ENCODE measurements at places on chromosomes 13 and 19.
A peak's percentile ranks its signal among the peaks of the same experiment; 100 is the strongest.

GRCh38 chr13:68984688-68985319 lies 1122.8 kb upstream of the ATXN8OS start:
- DNase-seq, result no peak

GRCh38 chr13:37340901-37341670 lies 235.6 kb upstream of the CSNK1A1L start:
- no peak for DNase-seq

DNA sequence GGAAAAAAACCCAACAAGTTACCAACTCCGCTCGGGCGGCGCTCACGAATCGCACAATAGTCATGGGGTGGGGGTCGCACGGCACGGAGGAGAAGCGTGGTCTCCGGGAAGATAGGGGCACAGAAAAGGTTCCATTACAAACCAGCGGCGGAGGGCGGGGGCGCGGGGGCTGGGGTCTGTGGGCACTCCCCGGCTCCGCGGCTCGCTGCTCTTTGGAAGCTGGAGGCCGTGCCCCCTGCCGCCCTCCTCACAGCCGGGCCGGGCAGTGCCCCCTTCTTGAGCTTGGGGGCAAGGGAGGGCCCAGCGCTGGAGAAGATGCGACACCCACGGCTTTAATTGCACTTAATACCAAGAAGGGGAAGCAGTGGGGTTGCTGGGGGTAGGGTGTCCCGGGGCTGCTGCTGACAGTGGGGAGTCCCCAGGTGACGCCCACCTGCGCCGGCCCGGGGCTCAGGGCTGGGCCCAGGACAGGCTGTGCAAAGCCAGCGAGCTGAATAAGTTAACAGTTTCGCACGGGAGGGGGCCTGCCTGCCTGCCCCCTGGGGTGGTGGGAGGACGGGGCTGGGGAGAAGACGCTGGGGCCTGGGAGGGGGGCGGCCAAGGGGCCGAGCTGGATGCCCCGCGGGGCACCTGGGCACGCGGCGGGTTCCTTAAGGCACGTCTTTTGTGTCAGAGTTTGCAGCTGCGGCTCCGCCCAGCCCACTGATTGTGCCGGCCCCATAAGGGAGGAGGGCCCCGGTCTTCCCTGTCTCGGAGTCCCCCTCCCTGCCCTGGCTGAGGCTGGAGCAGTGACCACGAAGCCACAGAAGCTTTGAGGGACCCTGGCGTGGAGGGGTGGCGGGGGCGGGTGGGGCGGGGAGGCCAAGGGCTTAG lies 9.8 kb downstream of the DCAF15 start:
- DNase-seq, result no peak

DNA sequence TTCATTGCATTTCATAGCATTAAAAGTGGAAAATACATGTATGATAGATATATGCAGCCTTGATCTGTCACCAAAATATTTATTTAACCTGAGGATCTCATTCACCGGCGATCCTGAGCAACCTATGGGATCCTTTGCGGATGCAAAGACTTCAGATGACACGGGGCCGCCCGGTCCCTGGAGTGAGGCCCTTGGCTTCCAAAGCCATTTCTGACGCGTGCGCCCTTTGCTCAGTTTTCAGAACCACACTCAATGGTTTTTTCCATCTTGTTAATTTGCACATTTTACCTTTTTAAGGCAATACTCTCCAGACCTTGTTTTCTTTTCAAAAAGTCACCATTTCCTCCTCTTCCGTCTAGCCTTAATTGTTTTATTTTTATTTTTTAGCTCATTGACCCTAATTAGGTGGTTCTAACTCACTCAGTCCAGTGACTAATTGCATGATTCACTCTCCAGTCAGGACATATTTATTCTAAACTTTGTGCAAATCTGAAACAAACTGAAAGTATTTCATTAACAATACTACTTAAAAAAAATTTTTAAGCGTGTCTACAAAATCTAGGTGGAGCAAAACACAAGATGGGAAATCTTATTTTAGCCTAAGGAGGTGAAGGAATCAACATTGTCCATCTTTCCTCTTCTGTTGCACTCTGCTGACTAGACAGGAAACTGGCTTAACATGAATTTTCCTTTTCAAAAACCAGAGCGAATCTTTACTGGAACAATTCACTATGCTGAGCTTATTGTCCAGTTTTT lies 47.9 kb downstream of the COL4A1 start:
- no peak for DNase-seq

- no peak for DNase-seq
Observed at GRCh38 chr19:35457173-35457572, 9.1 kb downstream of the FFAR2 start.

GRCh38 chr19:15463861-15464371 lies 428 bp downstream of the RASAL3 start:
- peak; percentile 87 for DNase-seq

- DNase-seq, result no peak
Observed at GRCh38 chr19:13162724-13163608, 12.8 kb downstream of the IER2 start.

DNA sequence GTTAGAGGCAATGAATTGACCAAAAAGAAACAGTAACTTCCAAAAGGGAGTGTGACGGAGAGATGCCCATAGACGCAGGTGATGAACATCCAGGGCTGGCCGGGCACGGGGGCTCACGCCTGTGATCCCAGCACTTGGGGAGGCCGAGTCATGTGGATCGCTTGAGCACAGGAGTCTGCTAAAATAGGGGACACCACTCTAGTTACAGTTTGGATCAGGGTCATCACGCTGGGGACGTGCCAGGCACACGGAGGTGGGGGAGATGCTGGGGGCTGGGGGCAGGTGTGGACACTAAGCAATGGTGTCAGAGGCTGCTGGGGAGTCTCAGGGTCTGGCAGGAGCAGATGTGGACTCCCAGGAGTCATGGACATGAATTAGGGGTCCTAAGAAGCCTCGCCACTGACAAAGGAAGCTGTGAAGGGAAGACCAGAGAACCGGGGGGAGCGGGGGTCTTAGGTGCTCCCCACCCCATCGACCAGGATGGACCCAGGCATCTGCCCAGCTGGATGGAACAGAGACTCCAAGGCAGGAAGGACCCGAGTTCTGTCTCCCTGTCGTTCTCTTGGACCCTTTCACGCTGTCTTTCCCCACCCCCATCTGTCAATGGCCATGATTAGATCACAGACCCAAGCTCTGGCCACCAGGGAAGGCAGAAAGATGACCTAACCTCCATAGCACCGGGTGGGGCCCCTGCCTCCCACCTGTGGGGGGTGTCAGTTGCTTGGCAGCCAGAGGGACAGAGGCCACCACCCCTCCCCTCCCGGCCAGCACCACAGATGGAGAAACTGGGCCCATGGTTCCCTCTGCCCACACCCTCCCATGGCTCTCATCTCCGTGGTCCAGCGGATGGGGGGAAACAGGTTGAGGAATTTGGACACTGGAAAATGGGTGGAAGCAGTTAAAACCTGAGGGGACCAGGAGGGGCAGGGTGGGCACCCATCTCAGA lies 19.6 kb downstream of the CCDC8 start:
- DNase-seq, result no peak

GRCh38 chr13:106597186-106597585 lies 29.2 kb upstream of the ARGLU1 start:
- no peak for DNase-seq

- DNase-seq, result no peak
Observed at GRCh38 chr13:47679401-47679800, 321.7 kb downstream of the SUCLA2 start.

DNA sequence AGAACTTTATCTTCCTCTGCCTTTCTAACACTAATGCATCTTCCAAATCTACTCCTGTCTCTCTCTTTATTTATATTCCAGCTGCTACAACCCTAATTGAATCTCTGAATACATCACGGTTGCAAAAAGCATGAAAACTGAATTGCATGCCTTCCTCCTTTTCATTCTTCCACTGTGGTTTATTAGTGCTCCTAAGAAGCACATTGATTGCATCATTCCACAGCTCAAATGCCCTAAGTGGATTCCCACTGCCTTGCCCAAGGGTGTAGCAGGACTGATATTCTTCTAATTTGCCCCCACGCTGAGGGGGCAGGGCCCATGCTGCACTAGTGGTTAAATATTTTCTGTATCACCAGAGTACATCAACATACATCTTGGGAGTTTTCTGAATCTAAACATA lies 640.8 kb downstream of the EFNB2 start:
- no peak for DNase-seq

DNA sequence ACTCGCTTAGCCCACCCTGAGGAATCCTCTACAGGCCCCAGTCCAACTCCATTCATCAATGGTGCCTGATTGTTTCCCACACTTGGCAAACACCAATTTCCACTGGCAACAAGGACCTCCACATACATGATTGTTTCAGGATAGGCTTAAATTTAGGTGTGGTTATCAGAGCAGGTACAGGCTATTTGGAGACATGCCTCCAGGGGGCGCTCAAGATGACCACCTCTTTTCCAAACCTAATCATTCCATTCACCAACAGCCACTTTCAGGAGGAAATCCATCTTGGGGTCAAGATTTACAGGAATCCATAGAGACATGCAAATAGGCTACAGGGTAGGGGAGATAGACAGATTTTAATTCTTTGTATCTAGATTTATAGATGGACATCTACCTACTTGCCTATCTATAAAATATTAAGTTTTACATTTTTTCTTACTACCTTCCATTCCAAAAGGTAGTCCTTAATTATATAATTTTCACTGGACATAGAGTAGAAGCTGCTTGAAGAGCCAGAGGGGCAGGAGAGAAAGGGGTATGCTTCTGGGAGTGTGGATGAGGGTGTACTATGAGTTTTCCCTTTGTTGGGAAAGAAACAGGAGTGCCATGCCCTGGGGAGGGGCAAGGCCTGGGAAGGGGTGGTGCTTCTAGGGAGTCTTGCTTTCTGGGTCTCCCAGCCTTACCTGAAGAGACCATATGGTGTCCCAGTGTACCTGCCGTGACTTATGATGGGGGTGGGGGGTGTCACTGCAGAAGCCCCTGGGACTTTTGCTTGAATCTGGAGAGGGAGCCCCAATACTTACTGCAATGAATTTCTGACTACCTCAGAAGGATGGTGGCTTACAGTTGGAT lies 14.1 kb upstream of the PCDH8 start:
- DNase-seq, result no peak

DNA sequence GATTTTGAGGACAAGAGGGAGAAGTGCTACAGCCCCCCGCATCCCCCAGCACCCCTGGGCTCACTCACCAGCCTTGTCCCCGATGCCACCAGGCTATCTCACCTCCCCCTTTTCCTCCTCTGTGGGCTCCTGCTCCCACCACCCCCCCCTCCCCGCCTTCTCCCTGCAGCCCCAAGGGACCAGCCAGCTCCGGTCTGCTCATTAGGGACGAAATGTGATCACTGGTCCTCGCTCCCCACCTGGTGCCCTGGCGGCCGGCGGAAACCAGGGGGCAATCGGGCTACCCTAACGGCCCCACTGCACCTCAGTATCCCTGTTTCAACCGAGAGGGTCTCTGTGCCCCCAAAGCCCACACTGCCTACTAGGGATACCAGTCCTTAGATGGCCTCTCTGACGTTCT lies 2.7 kb downstream of the GPR4 start:
- no peak for DNase-seq

DNA sequence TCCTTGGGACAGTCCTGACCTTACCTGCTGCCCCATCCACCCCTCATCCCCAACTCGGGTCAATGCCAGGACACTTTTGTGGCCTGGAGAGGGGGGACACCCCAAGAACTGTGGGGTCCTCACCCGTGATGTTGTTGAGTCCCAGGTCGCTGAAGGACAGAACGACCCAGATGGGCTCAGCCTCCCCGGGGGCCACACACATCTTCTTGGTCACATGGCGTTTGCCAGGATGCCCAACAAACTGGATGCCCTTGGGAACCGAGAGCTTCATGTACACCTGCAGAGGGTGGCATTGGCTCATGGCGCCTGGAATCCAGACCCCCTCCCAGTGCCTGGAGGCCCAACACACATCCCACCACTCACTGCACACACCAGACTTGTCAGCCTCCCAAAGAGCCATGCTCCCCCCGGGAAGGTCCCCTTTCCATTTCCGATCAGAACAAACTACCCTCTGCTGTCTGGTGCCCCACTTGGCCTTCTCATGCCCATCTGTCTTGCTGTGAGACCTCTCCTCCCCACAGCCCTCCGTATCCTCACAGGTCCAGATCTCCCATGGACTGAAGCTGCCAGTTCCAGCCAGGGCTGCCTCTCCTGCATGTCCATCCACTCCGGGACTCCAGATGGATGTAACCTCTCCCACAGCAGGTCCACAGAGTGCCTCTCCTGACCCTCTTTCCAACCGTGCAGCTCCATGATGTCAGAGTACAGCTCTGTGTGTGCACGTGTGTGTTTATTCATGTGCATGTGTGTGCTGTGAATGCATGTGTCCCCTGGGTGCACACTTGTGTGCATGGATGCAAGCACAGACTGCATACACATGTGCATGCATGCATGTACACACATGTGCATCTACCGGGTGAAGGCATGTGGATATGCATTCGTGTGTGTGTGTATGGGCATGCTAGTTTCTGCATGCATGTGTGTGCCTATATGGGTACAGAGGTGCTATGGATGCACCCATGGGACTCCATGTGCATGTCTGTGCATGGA lies 58.4 kb downstream of the F2RL3 start:
- no peak for DNase-seq

DNA sequence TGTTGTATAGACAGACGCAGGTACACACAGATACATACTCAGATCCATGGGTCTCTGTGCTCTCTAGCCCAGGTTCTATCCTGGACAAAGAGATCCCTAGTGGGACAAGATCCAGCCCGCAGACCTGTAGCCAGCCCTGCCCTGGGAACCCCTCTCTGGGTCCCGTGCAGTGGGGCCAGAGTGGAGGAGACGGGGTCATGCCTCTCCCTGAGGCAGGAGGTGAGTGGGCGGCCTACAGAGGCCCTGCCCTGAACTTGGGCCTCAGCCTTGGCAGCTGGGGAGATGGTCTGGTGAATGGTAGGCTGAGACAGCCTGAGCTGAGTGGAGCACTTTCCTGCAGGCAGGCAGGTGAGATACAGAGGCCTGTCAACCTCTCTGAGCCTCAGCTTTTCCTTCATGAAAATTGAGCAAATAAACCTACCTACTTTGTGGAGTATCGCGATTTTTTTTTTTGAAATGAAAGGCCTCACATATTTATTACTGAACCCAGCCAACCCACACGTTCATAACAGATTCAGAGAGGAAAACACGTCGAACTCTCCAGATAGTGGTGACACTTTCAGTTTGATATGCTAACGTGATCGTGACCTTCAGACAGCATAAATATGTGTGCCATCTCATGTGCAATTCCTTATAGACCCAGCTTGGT lies 3.4 kb upstream of the JUND start:
- no peak for DNase-seq

DNA sequence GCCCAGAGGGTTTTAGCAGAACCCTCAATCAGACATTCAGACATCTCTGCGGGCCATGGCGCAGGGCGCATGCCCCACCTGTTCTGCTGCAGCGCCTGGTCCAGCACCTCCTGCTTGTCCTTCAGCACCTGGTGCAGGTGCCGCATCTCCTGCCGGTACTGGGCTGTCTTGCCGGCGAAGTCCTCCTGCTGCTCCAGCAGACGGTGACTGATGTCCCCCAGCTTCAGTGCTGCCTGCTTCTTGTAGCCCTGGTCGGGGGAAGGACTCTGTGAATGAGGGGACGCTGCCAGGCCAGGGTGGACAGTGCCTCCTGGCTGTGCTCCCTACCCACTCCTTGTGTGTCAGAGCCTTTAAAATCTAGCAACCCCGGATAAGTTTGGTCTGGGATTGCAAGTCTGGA lies 12.2 kb upstream of the SLC7A9 start:
- no peak for DNase-seq

GRCh38 chr19:1884719-1885334 lies 469 bp downstream of the ABHD17A start:
- DNase-seq, result no peak
